ENCODE measurements at places on chromosomes 12 and 14.

DNA sequence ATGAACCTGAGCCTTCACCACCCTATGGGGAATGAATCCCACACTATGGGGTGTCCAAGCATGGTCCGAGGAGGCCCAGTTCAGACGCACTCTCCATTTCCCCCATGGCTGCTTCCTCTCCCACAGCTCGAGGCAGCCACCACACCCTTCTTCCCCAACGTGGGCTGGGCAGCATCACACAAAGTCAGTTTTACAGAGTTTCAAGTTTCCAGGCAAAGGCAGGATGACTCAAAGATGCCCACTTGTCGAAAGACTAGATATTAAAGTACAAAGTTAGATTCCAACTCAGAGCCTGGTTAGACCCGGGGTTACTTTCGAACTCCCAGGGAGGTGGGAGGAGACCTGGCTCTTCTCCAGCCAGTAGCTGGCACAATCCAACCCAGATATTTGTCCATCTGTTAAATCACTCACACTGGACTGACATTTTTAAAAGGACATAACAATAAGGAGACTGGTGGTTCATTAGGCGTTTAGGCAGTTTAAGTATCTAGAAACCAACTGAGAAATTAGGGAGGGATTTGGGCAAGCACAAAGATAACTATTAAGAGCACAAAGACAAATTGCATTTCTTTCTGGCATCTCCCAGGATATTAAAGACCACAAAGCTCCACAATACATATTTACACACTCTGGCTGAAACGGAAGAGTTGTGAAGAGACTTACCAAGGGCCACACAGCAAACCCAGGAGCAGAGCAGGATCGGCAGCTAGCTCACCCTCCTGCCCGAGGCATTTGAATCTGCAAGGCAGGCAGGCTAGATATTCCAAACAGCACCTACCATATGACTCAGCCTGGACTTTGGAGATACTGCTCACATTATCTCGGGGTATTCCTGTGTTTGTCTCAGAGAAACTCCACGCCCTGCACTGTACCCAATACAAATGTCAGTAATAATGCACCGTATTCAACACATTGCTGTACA lies 34.8 kb downstream of the TMCC3 start:
- no peak for DNase-seq

DNA sequence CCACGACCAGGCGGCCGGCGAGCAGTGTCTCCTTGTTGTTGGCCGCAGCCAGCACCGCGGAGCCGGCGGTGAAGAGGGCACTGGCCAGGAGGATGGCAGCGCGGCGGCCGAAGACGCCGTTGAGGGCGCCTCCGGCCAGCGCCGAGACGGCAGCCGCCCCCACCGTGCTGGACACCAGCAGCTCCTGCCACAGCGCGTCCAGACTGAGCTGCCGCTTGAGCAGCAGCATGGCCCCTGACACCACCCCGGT lies 691 bp downstream of the SLC2A13 start:
- DNase-seq: no peak

DNA sequence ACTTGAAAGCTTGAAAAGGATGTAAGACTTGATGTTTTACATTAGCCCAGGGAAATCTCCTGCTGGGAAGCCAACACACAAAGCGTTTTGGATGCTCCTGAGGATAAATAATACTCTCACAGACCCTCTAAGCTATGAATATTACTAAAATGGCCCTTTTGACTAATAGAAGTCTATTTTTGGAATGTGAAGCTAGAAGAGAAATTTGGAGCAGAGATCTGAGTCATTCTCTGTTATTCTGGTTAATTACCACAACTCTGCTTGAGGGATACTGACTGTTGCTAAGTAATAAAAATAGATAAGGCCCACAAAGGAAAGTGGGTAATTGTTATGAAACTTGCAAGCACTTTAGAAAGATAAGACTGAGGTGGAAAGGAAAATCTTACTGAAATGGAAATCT lies 346.2 kb upstream of the STXBP6 start:
- no peak for DNase-seq

DNA sequence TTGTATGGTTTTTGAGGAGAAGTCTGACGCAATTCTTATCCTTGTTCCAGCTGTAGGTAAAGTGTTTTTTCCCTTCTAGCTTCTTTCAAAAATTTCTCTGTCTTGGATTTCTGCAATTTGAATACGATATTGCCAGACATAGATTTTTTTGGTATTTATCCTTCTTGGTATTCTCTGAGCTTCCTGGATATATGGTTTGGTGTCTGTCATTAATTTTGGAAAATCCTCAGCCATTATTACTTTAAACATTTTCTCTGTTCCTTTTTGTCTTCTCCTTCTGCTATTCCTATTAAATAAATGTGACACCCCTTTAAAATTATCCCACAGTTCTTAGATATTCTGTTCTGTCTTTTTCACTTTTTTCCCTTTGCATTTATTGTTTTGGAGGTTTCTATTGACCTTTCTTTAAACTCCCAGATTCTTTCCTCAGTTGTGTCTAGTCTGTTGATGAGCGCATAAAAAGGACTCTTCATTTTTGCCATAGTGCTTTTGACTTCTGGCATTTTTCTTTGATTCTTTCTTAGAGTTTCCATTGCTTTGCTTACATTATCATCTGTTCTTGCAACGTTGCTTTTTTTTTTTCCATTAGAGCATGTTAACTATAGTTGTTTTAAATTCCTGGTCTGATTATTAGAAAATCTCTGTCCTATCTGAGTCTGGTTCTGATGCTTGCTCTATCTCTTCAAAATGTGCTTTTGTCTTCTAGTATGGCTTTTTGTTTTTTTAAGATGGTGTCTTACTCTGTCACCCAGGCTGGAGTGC lies 129.1 kb downstream of the MSRB3 start:
- DNase-seq: no peak

DNA sequence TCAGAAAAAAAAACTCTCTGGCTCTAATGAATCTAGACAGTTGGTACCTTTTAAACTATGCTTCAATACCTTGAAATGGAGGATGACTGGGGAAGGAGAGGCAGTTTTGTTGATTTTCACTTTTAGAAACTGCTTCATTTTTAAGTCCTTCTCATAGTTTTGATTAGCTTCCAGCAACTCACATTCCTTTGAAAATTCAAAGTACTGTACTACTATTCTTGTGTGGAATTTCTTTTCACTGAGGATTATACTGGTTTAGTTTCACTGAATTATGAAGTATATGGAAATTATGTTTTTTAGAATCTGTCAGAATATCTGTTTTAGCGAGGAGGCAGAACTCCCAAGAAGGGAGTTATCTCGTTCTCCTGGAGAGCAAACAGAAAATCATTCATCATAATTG lies 116.3 kb downstream of the TGFB3 start:
- DNase-seq: no peak

GRCh38 chr12:19850346-19851065 lies 411.2 kb downstream of the AEBP2 start:
- DNase-seq: no peak

- no peak for DNase-seq
Measured at GRCh38 chr12:131863711-131864396, 30.6 kb upstream of the ULK1 start.

DNA sequence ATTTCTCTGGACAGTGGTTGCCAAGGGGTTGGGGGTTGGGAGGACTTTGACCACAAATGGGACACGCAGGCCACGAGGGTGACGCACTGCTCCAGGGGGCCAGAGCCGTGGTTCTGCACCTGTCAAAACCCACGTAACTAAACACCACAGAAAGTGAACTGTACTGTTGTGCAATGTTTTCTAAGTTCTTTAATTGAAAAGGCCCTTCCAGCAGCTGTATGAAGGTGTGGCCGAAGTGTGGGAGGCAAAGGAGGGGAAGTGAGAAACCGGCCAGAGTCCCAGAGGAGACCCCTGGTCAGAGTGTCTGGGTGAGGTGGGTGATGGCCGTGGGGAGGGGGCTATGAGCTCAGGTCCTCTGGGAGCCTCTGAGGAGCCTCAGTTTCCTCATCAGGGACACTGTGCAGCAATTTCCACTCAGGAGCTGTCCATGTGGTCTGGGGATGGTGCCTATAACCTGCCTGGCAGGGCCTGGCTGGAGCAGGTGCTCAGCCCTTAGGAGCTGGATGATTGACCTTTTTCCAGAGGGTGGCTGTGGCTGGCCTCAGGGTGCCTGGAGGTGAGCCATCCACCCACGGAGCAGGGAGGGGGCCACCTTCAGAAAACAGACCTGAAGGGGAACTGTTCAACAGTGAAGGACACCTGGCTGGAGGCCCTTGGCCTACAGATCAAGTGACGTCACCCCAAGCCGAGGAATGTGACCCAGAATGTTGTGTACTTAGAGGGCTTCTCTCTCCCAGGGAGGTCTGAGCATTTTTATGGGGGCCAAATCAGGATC lies 9.8 kb upstream of the BDKRB2 start:
- no peak for DNase-seq

Data from Jurkat, Clone E6-1 (cell line).